ENCODE measurements at places on chromosomes 5 and 9.

DNA sequence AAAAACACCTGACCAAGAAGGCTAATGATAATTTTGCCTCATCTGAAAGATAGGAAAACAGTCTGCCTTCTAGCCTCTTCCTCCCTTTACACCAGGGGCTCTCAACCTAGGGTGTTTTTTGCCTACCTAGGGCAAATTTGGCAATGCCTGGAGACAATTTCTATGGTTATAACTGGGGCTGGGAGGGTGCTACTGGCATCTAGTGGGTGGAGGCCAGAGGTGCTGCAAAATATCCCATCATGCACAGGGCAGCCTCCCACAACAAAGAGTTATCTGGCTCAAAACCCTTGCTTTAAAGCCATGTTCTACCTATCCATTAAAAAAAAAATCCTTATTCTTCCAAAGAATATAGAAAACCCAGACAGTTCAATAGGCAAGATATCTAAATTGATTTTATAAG is 45.0 kb upstream of the NR3C1 start:
- H3K27ac ChIP-seq = no peak overlapping the region
- no peak overlapping the region for H3K4me3 ChIP-seq

GRCh38 chr9:116414374-116414773 is 260.8 kb downstream of the PAPPA start:
- no peak overlapping the region for H3K27ac ChIP-seq
- no peaks in the 10 kb centered on the region for H3K27me3 ChIP-seq
- no peak overlapping the region for H3K4me3 ChIP-seq
- no peak for DNase-seq
- H3K36me3 ChIP-seq = peaks cover 2% of the 10 kb centered on the region

DNA sequence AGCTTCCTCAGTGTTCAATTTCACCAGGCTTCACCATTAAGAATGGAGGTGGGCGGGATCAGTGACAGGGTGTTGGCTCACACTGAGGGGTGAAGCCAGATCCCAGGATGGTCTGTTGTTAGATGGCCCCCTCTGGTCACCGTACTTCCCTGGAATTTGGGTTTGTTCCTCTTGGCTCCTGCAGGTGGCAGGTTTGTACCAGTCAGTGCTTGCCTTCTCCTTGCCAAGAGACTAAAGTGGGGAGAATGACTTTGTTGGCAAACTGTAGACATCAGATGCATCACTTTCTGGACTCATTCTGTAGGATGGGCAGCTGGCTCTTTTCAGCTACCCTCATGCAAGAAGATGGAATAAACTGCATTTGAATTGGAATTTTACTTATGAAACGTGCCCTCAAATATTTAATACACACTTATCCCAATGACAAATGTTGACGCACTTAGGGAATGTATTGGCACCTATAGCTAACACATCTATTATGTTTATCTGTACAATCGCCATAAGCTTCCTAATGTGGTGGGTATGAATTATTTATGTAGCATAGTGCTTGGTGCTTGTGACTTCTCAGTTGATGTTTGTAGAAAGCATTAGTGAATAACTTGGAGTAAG is 31.4 kb upstream of the ANKRD55 start:
- DNase-seq = no peak
- peaks cover 1% of the 10 kb centered on the region for H3K4me1 ChIP-seq
- H3K27me3 ChIP-seq = peaks cover 4% of the 10 kb centered on the region
- no peak overlapping the region for H3K4me3 ChIP-seq

- H3K4me1 ChIP-seq = no peaks in the 10 kb centered on the region
- no peak overlapping the region for H3K4me3 ChIP-seq
- DNase-seq = no peak
- no peaks in the 10 kb centered on the region for H3K36me3 ChIP-seq
- no peak overlapping the region for H3K27ac ChIP-seq
Observed at GRCh38 chr5:147375151-147375550, 134.7 kb downstream of the DPYSL3 start.

DNA sequence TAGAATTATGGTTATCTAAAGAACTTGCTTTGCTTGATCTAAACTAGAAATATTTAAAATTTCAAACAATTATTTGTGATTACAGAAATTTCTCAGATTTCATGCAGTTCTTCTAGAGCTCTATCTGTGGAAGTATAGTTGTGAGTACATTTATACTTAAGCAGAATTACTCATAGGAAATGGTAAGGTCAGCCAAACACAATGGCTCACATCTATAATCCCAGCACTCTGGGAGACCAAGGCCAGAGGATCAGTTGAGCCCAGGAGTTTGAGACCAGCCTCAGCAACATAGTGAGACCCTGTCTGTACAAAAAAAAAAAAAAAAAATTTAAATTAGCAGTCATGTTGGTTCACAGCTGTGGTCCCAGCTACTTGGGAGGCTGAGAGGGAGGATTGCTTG is 71.0 kb downstream of the INVS start:
- peaks cover 19% of the 10 kb centered on the region for H3K27me3 ChIP-seq
- no peak for DNase-seq
- H3K27ac ChIP-seq = no peak overlapping the region
- H3K4me3 ChIP-seq = no peak overlapping the region
- H3K4me1 ChIP-seq = peaks cover 8% of the 10 kb centered on the region

- peaks cover 50% of the 10 kb centered on the region for H3K4me1 ChIP-seq
- no peak overlapping the region for H3K4me3 ChIP-seq
- H3K27ac ChIP-seq = peak overlapping the region; percentile 95
Observed at GRCh38 chr9:76585487-76586389, 126.8 kb downstream of the GCNT1 start.

DNA sequence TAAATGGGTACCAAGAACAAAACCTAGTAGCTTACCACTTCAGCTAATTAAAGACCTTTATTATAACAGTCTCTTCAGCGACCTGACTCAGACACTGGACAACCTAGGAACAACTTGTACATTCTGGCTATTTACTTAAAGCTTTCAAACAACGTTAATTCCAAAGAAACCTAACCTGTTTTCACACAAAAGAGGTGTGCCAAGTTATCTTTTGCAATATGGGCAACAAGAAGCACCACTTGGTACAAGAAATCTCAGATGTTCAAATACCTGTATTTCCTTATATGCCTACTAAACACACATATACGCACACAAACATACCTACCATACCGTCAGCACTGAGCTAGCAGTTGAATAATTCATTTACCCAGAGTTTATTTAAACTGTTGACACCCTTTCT is 23.0 kb downstream of the RNF145 start:
- peaks cover 14% of the 10 kb centered on the region for H3K36me3 ChIP-seq
- peaks cover 32% of the 10 kb centered on the region for H3K4me1 ChIP-seq
- H3K27me3 ChIP-seq = no peaks in the 10 kb centered on the region
- peak overlapping the region; percentile 44 for H3K27ac ChIP-seq
- DNase-seq = no peak

DNA sequence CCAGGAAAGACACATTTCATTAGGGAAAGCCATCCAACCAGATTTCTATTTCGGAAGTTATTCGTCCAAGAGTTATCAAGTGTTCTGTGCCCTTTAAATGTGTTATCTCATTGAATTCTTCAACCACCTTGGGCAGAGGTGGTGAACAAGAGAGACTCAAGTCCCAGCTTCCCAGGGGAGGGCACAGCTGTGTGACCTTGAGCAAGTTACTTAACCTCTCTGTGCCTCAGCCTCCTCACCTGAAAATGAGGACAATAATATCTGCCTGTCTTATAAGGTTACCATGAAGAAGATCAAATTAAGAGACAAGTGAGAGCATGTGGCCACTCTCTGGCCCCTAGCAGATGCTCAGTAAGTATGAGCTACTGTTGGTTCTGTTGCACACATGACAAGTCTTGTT is 37.4 kb downstream of the WHRN start:
- H3K27me3 ChIP-seq = no peaks in the 10 kb centered on the region
- peaks cover 4% of the 10 kb centered on the region for H3K36me3 ChIP-seq
- H3K4me3 ChIP-seq = no peak overlapping the region
- no peak for DNase-seq
- H3K27ac ChIP-seq = no peak overlapping the region
- H3K4me1 ChIP-seq = no peaks in the 10 kb centered on the region

DNA sequence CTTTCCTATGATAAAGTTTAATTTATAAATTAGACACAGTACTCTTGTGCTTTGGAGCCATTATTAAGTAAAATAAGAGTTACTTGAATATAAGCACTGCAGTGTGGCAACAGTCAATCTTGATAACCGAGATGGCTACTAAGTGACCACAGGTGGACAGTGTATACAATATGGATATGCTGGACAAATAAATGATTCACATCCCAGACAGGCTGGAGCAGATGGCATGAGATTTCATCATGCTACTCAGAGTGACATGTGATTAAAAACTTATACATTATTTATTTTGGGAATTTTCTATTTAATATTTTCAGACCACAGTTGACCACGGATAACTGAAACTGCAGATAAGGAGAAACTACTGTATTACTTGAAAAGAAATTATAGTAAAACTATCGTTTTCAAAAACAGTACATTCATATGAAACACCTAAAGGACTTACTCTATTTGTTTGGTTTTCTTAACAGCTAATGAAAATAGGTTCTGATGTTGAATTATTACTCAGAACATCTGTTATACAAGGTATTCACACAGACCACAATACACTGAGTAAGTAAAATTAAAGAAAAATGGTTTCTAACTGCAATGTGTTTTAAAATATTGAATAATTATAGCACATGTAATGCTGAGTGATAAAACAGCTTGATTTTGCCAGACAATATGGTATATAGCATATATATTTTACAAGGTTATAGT is 16.0 kb downstream of the LYRM7 start:
- no peaks in the 10 kb centered on the region for H3K4me1 ChIP-seq
- no peak overlapping the region for H3K27ac ChIP-seq
- no peaks in the 10 kb centered on the region for H3K27me3 ChIP-seq
- peaks cover 1% of the 10 kb centered on the region for H3K36me3 ChIP-seq
- no peak overlapping the region for H3K4me3 ChIP-seq

GRCh38 chr5:68074633-68075032 is 140.9 kb upstream of the PIK3R1 start:
- no peak overlapping the region for H3K4me3 ChIP-seq
- no peak for DNase-seq
- peaks cover 12% of the 10 kb centered on the region for H3K4me1 ChIP-seq
- no peak overlapping the region for H3K27ac ChIP-seq
- no peaks in the 10 kb centered on the region for H3K27me3 ChIP-seq
